OCI-LY7 (cell line): ENCODE measurements at places on chromosomes 7 and 10. TPM values are rescaled to one million over a fixed set of nuclear protein-coding genes. Genes with fewer than 3 reads are reported as not detected.

The SFTPA1 gene
- total RNA-seq, result not detected in 2 replicates

The FGFR2 gene
- total RNA-seq, result not detected in 2 replicates

The ACTR3C gene
- total RNA-seq, result not detected in 2 replicates

The ADRB1 gene
- 1.3 and 1.4 TPM in 2 replicates for total RNA-seq
